ENCODE measurements at places on chromosomes 6 and 20.

DNA sequence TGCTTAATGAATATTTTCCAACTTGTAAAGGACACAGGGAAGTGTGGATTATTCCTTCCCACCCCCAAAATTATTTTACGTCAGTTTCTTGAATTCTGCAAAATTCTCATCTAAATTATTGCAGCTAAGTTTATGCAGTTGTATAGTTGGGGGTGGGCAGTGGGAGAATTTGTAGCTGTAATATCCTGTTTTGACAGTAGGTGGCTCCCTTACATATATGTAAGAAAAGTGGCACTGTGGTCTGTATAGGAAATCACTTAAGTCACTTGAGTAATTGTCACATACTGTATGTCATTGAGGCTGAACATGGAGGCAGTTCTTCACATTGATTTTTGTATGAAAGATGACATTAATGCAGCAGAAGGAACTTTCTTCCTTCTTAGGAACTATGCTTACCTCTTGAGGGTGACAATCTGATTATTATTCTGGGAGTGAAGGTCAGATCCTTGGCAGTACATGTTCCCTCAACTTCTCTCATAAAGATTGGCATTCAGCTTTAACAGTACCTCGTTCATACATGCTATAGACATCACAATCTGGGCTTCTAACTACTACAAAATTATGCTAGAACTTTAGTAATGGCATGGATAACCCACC lies 14.6 kb upstream of the CFAP206 start:
- H3K4me3 ChIP-seq, result no peak overlapping the region
- no peaks in the 10 kb centered on the region for H3K36me3 ChIP-seq
- H3K4me1 ChIP-seq, result no peaks in the 10 kb centered on the region
- DNase-seq, result peak; percentile 25
- H3K27ac ChIP-seq, result no peak overlapping the region

- H3K27ac ChIP-seq, result no peak overlapping the region
- DNase-seq, result no peak
- H3K27me3 ChIP-seq, result no peaks in the 10 kb centered on the region
Measured at GRCh38 chr6:56752009-56752408, 109.3 kb upstream of the DST start.

GRCh38 chr6:39417440-39417839 lies 94.9 kb upstream of the KCNK16 start:
- DNase-seq, result no peak

- DNase-seq, result no peak
- H3K27me3 ChIP-seq, result no peaks in the 10 kb centered on the region
- no peaks in the 10 kb centered on the region for H3K36me3 ChIP-seq
- H3K27ac ChIP-seq, result no peak overlapping the region
Measured at GRCh38 chr6:153538491-153538890, 407.4 kb upstream of the RGS17 start.

GRCh38 chr20:22729616-22730236 lies 145.4 kb upstream of the FOXA2 start:
- H3K36me3 ChIP-seq, result no peaks in the 10 kb centered on the region
- H3K4me1 ChIP-seq, result no peaks in the 10 kb centered on the region
- H3K27ac ChIP-seq, result no peak overlapping the region
- no peak for DNase-seq
- no peaks in the 10 kb centered on the region for H3K27me3 ChIP-seq

DNA sequence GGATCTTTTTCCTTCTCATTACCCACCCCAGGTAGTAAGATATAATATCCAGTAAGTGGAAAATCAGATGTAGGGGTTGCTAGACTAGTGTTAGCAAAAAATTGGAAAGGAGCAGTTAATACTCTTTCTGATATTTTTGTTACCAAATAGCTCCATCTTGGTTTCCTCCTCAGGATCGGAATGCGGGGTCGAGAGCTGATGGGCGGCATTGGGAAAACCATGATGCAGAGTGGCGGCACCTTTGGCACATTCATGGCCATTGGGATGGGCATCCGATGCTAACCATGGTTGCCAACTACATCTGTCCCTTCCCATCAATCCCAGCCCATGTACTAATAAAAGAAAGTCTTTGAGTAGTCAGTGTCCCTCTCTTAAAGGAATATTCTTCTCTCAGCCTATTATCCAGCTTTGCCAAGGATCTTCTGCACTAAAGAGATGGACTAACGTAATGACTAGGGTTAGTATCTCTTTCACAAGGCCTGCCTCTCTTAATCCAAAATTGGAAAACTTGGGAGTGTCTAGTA lies 1.5 kb downstream of the ROMO1 start:
- H3K4me1 ChIP-seq, result 0 out of 2 replicates have a peak, but pooled peaks cover 1% of the 10 kb centered on the region
- no peak overlapping the region for H3K27ac ChIP-seq
- no peak overlapping the region for H3K4me3 ChIP-seq
- peaks cover 5% of the 10 kb centered on the region for H3K36me3 ChIP-seq
- no peak for DNase-seq
- no peaks in the 10 kb centered on the region for H3K27me3 ChIP-seq

DNA sequence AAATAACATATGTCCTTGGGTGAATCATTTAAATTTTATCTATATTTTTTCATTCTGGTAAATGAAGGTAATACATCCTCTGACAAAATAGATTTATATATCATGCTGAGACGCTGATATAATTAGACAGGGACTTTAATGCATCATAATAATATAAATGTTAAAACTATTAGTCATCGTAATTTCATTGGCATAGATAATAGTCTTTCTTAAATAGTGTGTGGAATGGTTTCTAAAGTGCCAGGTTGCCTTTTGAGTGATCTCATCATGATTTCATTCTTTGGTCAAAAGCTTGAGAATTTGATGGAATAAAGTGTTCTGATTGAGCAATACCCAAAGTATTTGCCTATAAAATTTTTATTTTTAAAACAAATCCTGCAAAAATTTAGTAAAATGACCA lies 43.2 kb upstream of the BMP5 start:
- H3K27ac ChIP-seq, result no peak overlapping the region
- no peak for DNase-seq
- H3K36me3 ChIP-seq, result no peaks in the 10 kb centered on the region
- no peaks in the 10 kb centered on the region for H3K4me1 ChIP-seq
- H3K27me3 ChIP-seq, result no peaks in the 10 kb centered on the region

DNA sequence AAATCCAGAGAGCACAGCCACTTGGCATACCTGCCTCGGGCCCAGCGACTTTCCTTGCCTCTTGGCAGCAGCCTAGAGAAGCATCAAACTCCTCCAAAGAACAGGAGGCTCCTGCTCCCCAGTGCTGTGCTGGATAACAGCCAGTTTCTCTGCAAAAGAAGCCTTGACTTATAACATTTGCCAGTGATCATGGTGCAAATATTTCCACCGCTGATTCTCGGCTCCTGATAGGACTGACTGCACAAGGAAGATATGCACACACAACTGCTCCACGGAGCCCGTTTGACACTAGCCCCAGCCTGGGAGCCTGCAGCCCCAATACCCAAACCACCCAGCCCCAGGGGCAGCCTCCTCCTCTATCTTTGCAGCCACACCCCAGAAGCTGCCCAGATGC lies 17.5 kb downstream of the ACSS1 start:
- no peak overlapping the region for H3K4me3 ChIP-seq
- no peaks in the 10 kb centered on the region for H3K27me3 ChIP-seq
- H3K27ac ChIP-seq, result no peak overlapping the region
- DNase-seq, result no peak
- H3K4me1 ChIP-seq, result no peaks in the 10 kb centered on the region

- H3K4me3 ChIP-seq, result no peak overlapping the region
- H3K27me3 ChIP-seq, result no peaks in the 10 kb centered on the region
- no peak overlapping the region for H3K27ac ChIP-seq
- DNase-seq, result no peak
- no peaks in the 10 kb centered on the region for H3K36me3 ChIP-seq
Measured at GRCh38 chr6:77456531-77457248, 6.6 kb downstream of the HTR1B start.

GRCh38 chr6:169959136-169960002 lies 207.9 kb downstream of the ERMARD start:
- no peak for DNase-seq
- H3K27ac ChIP-seq, result no peak overlapping the region
- no peaks in the 10 kb centered on the region for H3K36me3 ChIP-seq
- no peak overlapping the region for H3K4me3 ChIP-seq

DNA sequence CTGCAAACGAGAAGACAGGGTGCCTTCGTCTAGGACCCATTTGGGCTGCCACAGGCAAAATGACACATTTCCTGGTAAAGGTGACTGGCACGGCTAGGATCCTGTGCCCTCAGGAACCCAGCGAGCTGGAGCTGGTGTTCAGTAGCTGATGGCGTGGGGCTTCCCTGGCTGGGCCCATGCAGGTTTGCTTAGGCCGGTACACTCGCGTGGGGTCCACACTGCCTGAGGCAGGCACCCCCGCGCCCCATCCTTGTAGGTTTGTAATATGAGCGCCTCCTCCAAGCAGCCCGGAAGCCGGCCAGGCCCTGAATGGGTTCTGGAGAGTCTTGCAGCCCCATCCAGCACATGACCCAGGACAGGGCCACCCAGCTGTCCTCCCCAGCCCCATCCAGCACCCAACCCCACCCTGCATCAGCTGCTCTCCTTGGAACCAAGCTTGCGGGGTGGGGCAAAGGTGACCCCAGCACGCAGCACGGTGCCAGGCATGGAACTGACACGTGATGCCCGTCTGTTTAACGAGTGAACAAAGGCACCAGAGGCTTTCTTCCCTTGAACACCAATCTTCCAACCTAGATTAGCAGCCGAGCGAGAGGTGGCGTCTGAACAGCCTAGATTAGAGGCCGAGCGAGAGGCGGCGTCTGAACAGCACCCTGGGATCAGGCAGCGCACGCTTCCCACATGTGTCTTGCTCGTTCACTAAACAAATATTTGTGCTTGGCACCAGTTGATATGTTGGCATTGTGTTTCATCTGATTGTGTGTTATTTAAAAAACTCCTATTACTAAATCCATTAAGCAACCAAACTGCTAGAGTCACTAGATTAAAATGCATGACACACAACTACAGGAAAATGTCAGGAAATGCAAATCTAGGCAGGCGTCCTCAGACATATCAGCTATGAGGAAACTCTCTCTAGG lies 112.1 kb downstream of the DLL1 start:
- no peaks in the 10 kb centered on the region for H3K36me3 ChIP-seq
- no peak for DNase-seq
- no peak overlapping the region for H3K27ac ChIP-seq

GRCh38 chr6:74899416-74899815 lies 306.4 kb downstream of the COL12A1 start:
- no peaks in the 10 kb centered on the region for H3K36me3 ChIP-seq
- no peaks in the 10 kb centered on the region for H3K27me3 ChIP-seq
- no peak overlapping the region for H3K27ac ChIP-seq
- no peak for DNase-seq
- H3K4me3 ChIP-seq, result no peak overlapping the region

- no peaks in the 10 kb centered on the region for H3K36me3 ChIP-seq
- H3K27me3 ChIP-seq, result no peaks in the 10 kb centered on the region
- H3K27ac ChIP-seq, result no peak overlapping the region
- no peaks in the 10 kb centered on the region for H3K4me1 ChIP-seq
- no peak for DNase-seq
- no peak overlapping the region for H3K4me3 ChIP-seq
Measured at GRCh38 chr6:167662075-167662880, 164.4 kb upstream of the AFDN start.

GRCh38 chr20:17012546-17013226 lies 214.2 kb upstream of the PCSK2 start:
- H3K27ac ChIP-seq, result no peak overlapping the region
- H3K4me1 ChIP-seq, result 0 out of 2 replicates have a peak, but pooled peaks cover 3% of the 10 kb centered on the region
- H3K27me3 ChIP-seq, result no peaks in the 10 kb centered on the region
- DNase-seq, result no peak
- no peaks in the 10 kb centered on the region for H3K36me3 ChIP-seq

DNA sequence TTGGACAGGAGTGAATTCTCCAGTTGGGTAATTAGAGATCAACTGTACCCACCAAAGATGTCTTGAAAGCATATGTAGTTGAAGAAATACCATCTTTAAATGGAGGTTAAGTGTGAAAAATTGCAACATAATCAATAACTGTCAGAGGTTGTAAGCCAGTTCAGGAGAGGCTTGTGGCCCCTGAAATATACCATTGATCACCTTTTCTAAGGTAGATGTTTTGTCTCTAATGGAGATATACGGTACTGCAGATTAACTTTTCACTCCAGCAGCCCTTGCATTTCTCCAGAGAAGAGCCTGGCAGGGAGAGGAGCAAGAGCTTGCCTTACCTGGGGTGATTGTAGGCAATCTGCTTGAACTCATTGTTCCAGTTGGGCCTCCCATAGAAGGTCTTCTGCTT lies 48.8 kb downstream of the NOX3 start:
- H3K27ac ChIP-seq, result no peak overlapping the region
- no peak for DNase-seq
- H3K4me1 ChIP-seq, result no peaks in the 10 kb centered on the region
- H3K4me3 ChIP-seq, result no peak overlapping the region

- no peak overlapping the region for H3K27ac ChIP-seq
- DNase-seq, result no peak
- no peaks in the 10 kb centered on the region for H3K27me3 ChIP-seq
- no peaks in the 10 kb centered on the region for H3K4me1 ChIP-seq
- H3K36me3 ChIP-seq, result no peaks in the 10 kb centered on the region
Measured at GRCh38 chr20:50543326-50543725, 33.1 kb downstream of the PTPN1 start.

- H3K27ac ChIP-seq, result no peak overlapping the region
- H3K4me3 ChIP-seq, result no peak overlapping the region
- no peaks in the 10 kb centered on the region for H3K4me1 ChIP-seq
- no peak for DNase-seq
- no peaks in the 10 kb centered on the region for H3K36me3 ChIP-seq
Measured at GRCh38 chr6:90028066-90028778, 134.0 kb downstream of the GJA10 start.

GRCh38 chr6:17962436-17963031 lies 24.9 kb downstream of the KIF13A start:
- H3K36me3 ChIP-seq, result no peaks in the 10 kb centered on the region
- H3K4me3 ChIP-seq, result no peak overlapping the region
- H3K27ac ChIP-seq, result no peak overlapping the region
- peaks cover 2% of the 10 kb centered on the region for H3K4me1 ChIP-seq

DNA sequence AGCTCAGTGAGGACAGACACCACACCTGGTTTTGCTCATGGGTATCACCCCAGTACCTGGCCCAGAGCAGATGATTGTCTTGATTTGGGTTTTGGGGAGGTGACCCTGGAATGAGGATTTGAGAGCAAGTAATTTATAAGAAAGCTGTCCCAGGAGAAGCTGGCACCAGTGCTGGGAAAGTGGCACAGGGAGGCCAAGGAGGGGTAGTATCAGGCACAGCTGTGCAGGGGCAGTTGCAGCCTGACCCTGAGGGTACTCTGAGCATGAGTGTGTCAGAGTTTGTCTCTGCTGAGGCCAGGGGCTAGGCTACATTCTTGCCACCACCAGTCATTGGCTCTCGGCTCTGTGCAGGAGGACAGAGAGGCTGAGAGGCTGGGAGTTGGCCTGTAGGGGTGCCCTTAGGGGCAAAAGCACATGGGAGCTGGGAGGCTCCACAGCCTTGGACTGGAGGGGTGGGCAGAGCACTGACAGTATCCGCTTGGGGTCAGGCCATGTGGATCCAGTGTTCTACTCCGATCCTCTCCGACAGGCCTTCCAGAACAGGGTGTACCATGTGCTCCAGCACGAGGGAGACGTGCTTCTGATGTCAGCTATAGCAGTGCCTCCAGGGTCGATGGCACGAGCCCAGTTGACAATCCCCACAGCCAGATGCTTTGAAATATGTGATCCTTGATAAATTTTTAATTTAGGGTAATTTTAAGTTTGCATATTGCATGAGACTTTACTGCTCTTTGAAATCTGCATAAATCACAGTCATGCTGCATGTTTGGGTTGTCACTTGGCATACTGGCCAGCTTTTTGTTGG lies 121.3 kb downstream of the PHACTR3 start:
- DNase-seq, result no peak
- no peak overlapping the region for H3K4me3 ChIP-seq
- no peak overlapping the region for H3K27ac ChIP-seq

GRCh38 chr6:133894795-133895358 lies 6.0 kb downstream of the TCF21 start:
- H3K36me3 ChIP-seq, result no peaks in the 10 kb centered on the region
- no peak for DNase-seq
- no peak overlapping the region for H3K4me3 ChIP-seq
- peaks cover 2% of the 10 kb centered on the region for H3K4me1 ChIP-seq
